Muscle of arm (tissue), 14 donors: ENCODE measurements at places on chromosomes 12 and 14. TPM values are rescaled to one million over a fixed set of nuclear protein-coding genes. Genes with fewer than 3 reads are reported as not detected.
A peak's percentile ranks its signal among the peaks of the same experiment; 100 is the strongest.

Gene KLRF1
- not detected for polyA plus RNA-seq

DNA sequence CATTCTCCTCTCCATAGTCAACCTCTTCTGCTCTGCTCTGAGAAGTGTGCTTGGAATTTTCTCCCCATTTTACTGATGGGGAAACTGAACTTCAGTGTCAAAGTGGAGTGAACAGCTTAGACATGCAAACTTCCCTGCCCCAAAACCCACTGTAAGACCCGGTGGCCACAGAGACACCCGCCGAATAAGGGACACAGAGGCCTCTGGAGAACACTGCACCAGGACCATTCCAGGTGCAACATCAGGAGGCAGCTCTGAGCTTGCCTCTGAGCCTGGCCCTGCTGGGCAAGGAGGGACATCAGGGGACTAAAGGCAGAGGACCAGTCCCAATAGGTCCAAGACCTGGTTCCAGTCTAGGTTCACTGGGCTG, 1.7 kb downstream of the HDAC7 start:
- DNase-seq = no peak

- peak; percentile 63 for DNase-seq
Observed at GRCh38 chr12:57340104-57340503, 89.1 kb upstream of the STAC3 start.

DNA sequence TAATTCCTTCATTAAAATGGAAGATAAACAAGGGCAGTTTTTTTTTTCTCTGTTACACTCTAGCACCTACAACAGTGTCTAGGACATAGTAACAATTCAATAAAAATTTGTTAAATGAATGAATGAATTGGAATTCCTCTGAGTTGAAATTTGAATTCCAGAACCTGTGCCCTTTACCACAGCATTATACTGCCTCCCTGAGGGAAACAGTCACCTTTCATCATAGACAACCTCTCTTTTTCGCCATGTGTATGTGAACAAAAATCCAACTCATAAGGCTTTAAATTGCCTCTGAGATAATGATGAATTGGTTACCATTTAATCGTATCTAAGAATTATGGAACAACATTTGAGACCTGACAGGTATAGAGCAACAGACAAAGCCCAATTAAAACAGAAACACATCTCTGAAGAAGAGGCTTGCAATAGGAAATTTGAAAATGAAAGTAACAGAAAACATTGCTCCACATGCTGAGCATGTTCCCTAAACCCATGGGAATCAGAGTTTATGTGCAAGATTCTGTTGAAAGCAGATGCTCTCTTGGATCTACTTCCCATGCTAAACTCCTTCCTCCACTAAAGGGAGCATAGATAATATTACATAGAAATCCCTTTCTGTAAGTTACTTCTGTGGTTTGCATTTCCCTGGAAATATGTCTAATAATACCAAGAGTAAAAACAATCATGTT, 657.8 kb downstream of the GALC start:
- DNase-seq = peak; percentile 49

Gene KRT82
- polyA plus RNA-seq = not detected
